ENCODE measurements at places on chromosomes 3 and 15.

DNA sequence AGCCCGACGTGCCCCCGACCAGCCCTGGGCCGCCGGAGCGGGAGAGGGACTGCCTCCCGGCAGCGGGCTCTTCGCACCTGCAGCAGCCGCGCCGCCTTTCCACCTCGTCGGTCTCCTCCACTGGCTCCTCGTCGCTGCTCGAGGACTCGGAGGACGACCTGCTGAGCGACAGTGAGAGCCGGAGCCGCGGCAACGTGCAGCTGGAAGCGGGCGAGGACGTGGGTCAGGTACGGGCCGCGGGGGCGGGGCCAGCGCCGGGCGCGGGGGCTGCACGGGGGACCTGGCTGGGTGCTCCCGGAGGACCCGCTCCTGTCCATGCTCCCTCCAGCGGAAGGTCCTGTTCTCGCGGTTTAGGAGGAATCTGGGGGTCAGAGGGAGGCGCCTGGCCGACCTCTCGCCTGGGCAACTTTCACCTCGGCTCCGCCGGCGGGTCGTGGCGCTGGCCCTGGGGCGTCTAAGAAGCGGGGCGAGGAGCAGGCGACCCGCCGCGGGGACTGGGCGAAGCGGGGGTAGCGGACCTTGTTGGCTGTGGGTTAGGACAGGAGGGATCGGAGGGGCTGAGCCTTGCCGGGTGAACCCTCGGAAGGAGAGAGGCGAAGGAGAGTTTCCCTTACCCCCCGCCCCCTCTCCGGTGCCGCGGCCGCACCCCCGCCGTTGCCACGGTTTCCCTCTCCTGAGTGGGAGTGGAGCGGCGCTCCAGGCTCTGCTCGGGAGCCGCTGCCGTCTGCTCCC lies 682 bp downstream of the ITPKA start:
- no peak for DNase-seq

GRCh38 chr3:126052196-126053058 lies 31.5 kb downstream of the SLC41A3 start:
- no peak for DNase-seq

DNA sequence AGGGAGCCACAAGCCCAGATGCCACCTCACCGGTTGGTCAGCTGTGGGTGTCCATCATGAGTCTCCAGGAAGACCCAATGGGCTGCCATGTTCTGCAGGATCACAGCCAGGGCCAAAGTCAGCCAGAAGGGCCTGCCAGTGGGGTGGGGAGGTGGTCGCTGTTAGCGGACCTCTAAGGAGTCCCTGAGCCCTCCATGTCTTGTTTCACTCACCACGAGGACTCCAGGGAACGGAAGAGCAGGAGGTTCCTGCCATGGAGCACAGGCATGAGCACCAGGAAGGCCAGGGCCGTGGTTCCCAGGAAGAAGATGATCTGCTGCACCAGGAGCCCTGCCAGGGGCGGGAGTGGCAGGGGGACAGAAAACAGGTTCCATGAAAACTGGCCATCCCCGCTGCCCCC lies 8.6 kb downstream of the ISLR start:
- DNase-seq, result no peak

DNA sequence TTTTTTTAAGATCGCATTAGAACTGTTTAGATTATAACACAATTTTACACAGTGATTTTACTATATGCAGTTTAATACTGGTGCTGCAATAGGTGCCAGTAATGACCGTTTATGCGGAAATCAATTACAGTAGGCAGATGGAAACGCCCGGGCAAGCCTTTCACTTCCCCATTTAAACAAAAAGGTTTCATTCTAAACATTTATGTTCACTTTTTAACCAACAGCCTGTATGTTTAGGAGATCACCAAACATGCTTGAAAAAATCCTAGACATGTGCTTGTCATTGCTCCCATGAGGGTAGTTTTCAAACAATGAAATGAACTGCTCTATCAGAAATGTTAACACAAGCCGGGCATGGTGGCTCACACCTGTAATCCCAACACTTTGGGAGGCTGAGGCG lies 2.7 kb downstream of the BNIP2 start:
- DNase-seq, result no peak

- DNase-seq, result no peak
These were observed 27.4 kb downstream of the ARIH2 start for GRCh38 chr3:48945891-48946549.

DNA sequence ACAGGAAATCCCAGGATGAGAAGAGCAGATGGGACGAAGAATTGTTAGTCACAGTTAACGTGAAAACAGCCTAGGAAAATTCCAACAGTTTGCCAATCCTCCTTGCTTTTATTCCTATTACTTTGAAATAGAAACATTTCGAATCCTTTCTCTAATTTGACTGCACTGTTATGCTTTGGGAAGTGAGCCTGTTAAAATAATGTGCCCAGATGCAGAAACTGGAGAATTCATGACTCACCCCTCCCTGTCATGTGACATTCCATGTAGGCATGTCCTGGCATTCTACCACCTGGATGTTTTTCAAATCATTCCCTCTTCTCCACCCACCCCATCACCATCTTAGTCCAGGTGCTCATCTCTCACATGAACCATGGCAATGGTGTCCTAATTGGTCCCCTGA lies 107.3 kb downstream of the MINAR1 start:
- no peak for DNase-seq

- DNase-seq, result no peak
These were observed 114.0 kb upstream of the RGMA start for GRCh38 chr15:93203036-93203435.

DNA sequence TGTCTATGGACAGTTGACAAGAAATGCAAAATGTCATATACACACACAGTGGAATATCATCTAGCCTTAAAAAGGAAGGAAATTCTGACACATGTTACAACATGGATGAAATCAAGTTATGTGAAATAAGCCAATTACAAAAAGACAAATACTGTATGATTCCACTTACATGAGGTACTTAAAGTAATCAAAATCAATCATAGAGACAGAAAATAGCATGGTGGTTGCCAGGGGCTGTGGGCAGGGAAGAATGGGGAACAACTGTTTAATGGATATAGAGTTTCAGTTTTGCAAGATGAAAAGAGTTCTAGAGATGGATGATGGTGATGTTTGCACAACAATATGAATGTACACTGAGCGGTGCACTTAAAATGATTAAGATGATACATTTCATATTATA lies 613.8 kb upstream of the ZNF385D start:
- DNase-seq, result no peak

- DNase-seq, result no peak
These were observed 45.9 kb downstream of the SUMF1 start for GRCh38 chr3:4421121-4421520.

- no peak for DNase-seq
These were observed 108.6 kb downstream of the TMEM266 start for GRCh38 chr15:76168237-76168984.

GRCh38 chr15:75644376-75644775 lies 3.3 kb upstream of the SNX33 start:
- no peak for DNase-seq

DNA sequence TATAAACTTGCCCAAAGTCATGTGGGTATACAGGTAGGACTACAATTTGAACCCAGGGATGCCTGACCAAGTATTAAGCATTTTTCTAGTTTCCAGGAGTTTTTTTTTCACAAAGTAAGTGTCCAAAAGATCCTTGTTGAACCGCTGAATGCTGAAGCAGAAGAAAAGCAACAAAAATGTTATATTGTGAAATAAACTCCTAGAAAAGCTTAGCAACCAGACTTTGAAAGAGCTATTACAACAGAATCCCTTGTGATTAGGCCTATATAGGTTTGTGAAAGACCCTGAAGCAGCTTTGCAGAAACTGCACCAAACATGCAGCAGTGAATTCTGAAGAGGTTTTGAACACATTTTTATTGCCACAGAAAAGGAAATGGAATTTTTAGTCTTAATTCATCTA lies 236.8 kb downstream of the TUSC7 start:
- DNase-seq, result no peak
